PC-3 (cell line): ENCODE measurements at places on chromosomes 7 and 10.

GRCh38 chr10:14124941-14125340 is 205.8 kb downstream of the FRMD4A start:
- no peak for DNase-seq

DNA sequence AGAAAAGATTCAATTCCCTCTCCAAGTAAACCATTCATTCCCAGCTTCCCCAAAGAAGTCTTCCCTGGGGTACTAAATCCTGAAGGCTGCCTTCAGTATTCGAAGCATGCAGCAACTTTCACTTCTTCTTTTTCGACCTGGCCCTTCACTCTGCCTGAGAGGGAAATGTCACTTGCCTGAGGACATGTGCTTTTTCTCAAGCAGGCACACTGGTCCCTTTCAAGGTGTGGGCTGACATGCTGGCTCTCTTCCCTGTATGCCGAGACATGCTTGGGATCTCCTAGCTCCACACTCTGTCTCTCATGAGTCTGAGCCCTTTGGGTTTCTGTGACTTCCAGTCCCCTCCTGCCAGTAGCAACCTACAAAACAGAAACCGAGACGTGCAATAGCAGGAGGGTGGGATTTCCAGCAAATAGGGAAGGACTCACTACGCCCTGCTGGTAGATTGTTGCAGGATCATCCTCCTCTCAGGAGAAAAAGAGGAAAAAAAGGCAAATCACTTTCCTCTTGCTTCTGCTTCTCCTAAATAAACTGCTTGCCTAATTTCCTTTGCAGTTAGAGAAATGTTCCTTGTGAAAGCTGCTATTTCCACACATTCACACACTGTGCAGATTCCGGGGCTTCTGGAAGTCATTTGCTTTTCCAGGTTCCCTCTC is 33.5 kb downstream of the FIGNL1 start:
- DNase-seq, result no peak

DNA sequence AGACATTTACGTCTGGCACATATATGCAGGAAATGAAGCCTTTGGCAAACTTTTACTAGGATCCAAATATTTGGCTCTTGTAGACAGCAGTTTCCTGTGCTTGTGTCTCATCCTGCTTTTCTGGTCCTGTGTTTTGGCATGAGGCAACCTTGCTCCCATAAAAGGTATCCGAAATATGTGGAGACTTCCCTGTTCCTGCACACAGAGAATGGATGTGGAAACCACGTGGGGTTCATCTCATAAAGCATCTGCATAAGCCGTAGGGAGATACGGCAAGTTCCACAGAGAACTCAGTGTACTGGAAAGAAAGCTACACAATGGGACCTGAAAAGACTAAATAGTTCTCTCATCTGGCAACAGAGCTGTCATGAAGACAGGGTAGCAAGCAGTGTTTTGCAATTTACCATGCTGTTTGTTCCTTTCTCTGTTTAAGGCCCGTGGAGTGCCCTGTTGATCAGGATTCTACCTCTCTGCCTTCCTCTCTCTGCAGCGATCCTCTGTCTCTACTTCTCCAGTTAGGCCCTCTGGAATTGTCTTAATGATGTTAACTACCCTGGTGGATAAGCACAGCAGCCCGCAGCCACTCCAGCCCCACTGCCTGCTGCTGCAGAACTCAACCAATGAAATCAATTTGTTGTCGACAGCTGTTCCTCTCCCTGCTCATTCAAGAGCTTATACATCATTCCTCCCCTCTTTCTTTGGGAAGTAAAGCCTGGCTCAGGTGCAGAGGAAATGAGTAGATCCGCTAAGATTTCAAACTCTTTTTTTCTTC is 293.6 kb downstream of the CSTF2T start:
- peak; percentile 85 for DNase-seq

DNA sequence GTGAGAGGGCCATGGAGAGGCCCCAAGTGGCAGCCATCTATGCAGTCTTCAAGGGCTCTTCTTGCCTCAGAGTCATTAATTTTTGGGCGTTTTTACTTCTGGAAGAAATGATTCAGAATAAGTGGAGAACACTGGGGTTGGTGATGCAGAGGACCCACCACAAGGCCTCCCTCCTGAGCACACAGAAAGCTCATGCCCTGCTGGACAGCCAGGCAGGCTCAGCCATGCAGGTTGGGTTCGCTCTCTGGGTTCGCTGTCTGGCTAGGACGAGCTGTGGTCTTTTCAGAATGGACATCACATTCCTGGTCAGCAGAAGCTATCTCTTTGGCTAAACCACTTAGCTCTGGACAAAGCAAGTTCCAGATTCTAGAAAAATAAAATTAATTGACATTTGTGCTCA is 480.8 kb downstream of the RPS24 start:
- DNase-seq, result no peak

GRCh38 chr10:22148961-22149360 is 68.9 kb downstream of the EBLN1 start:
- DNase-seq, result peak; percentile 35

DNA sequence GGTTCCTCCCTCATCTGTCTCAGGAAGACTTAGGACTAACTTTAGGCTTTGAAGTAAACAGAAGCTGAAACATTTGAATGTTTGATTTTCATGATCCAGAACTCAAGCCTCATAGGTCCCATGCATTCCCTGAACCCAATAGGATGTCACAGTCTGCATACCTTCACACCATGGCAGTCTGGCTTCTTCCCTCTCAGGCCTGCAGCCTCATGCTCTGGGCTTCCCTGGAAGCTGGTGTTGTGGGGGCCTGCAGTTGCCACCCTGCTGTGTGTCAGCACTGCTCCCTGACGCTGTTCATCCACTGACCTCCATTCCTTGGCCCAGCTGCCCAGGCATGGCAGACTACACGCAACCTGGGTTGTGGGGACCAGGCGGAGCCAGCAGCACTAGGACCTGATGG is 267.5 kb upstream of the KAT6B start:
- no peak for DNase-seq

DNA sequence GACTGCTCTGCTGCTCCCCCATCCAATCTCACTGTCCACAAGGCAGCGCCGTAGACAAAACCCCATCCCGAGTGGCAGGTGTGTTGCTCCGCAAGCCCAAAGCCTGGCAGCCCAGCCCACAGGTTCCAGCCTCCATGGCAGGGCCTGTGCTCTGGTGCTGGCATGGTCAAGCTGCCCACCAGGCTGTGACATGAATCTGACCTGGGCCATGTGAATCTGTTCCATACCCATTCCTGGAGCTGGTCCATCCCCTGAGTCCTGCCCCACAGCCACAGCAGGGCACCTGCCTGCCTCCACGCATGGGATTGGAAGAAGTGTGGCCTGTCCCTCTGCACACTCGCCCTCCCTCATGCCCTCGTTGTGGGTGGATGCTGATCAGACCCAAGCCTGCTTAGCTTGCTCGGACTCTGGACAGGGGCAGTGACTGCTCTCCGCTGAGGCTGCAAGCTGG is 128.8 kb downstream of the PTPN20 start:
- DNase-seq, result no peak

DNA sequence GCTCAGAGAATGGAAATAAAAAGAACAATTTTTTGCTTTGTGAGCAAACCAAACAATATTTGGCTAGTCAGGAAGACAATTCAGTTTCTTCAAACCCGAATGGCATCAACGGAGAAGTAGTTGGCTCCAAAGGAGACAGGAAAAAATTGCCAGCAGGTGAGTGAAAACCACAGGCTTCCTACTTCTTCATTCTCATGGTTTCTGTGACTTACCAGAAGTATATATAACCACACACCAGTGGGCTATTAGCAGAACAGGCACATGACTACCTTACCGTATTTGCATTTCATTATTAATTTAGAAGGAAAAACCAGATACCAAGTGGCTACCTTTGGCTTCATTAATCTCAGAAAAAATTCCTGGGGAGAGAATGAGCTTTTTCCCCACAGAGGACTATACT is 8.8 kb downstream of the TDRD1 start:
- no peak for DNase-seq

- peak; percentile 98 for DNase-seq
Measured at GRCh38 chr10:77756319-77757232, 119.0 kb upstream of the KCNMA1 start.

- no peak for DNase-seq
Measured at GRCh38 chr10:79320316-79320715, 27.0 kb upstream of the PPIF start.

GRCh38 chr7:116539879-116540278 is 15.0 kb downstream of the CAV1 start:
- no peak for DNase-seq

- peak; percentile 79 for DNase-seq
Measured at GRCh38 chr7:132251327-132251659, 325.0 kb downstream of the PLXNA4 start.

GRCh38 chr10:48817141-48817540 is 122.5 kb downstream of the LRRC18 start:
- no peak for DNase-seq

DNA sequence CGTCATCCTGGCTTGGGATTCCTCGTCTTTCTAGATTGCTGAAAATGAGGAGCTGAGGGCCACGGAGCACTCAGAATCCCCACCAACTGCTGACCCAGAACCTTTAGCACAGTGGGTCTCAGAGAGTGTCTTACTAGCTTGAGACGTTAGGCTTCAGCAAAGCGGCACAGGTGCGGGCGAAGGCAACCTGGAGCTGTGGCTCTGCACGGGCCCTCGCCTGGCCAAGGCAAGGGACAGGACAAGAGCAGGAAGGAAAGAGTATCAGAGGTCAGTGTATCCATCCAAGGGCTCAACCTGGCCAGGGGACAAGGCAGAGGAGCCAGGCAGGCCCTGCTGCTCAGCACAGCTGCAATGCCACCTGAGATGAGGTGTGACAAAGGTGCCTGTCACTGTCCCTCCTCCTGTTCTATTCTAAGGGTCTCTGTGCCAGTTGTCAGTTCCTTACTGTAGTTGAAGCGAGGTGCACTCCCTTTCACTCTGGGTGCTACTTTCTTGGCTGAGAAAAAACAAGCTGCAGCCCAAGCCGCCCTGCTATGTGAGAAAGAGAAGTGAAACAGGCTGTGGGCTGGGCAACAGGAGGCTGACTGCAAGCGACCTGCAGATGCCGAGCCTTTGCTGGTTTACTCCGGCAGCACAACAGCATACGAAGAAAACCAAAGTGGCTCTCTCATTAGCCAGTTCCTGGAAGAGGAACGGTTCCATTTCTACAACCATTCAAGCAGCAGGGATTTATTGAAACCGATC is 33.3 kb upstream of the KDM7A start:
- no peak for DNase-seq

DNA sequence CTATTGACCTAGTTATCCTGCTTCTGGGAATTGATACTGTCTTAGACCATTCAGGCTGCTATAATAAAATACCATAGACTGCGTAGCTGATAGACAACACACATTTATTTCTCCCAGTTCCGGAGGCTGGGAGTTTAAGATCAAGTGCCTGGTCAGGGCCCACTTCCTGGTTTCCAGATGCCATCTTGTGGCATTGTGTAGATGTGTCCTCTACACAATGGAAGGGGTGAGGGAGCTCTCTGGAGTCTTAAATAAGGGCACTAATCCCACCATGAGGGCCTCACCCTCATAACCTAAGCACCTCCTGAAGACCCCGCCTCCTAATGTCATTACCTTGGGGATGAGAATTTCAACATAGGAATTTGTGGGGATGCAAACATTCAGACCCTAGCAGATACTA is 62.4 kb downstream of the SLC35B4 start:
- peak; percentile 44 for DNase-seq

DNA sequence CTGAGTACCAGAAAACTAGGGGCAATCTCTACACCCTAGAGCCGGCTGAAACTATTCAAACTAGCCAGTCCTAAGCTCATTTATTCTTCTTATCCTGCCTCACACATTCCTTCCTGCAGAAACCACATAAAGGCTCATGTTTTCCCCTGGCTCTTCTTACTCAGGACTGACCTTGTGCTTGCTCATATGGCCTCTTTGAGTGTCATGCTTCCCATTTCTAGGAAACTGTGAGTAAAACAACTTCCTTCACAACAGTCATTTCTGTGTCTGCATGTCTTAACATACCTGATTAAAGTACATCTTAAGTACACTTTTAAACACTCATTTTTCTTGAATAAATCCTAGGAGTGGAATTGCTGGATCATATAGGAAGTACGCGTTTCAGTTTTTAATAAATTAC is 52.3 kb upstream of the KIAA1217 start:
- DNase-seq, result no peak

- DNase-seq, result no peak
Measured at GRCh38 chr7:99997545-99998137, 17.8 kb upstream of the ZKSCAN1 start.

DNA sequence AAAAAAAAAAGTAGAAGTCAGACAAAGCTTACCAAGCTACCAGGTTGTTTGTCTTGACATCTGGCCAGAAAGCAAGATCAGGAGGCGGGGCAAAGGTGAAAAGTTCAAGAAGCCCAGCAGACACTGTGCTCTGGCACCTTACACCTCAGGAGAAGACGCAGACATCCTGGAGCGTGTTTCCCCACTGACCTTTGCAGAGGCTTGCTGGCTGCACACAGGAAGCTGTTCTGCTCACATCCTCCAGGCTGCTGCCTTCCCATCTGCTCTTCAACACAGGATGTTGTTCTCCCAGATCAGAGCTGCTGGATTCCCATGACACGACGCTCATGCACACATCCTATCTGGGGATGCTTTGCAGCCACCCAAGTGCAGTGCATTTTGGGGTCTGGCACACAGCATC is 174.4 kb upstream of the KIAA1217 start:
- DNase-seq, result no peak

DNA sequence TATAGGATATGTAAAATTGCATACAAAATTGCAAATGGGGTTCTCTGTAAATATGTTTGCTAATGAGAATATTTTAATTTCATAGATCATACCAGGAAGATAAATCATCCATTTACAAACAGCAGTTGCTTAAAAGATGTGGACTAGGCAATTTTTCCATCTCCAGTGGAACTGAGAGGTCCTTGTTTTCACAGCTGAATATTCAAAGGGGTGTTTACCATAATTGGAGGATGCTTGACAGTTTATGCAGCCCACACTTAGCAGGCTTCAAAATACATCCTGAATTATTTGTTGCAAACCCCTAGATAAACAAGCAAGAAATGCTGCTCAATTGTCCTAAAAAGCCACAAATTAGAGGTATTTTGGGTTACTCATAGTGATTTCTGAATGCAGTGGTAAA is 69.9 kb downstream of the ADARB2 start:
- no peak for DNase-seq

DNA sequence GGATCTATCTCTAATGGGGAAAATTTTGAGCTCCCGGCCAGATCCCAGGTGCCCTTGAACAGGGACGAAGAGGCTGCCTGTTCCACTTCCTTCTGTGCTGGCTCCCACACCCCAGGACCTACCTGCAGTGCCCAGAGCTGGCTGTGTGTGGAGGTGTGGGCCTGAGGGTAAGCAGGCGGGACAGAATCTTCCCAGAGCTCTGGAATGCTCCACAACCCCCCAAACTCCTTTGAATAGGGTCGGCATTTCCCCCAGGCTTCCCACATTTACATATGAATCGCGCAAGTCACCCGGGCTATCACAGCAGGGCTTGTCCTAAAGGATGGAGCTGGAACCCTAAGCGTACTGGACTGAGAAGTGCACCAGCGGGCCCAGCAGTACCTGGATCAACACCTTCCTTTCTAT is 95.9 kb downstream of the DNMBP start:
- DNase-seq, result no peak

DNA sequence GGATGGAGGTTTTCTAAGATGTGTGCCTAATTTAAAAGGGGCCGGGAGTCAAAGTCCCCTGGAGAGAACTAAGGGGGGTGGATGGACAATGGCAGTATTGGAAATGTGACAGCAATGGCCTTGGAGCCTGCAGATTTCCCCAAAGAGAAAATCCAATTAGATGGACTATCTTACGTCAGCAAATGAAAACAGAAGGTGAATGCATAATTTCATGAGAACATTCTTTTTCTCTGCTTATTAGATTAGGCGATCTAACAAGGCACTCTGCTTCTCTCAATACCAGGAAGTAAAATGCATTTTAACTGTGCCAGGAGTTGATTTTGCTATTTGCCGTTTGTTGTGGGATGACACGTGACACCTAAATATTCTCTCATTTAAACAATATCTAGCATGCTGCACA is 226.6 kb downstream of the ADAM12 start:
- DNase-seq, result no peak
